ENCODE measurements at places on chromosomes 7 and 10.

GRCh38 chr7:48518092-48518491, 346.8 kb downstream of the ABCA13 start:
- DNase-seq, result no peak

- DNase-seq, result no peak
Observed at GRCh38 chr10:103648251-103648635, 154.7 kb downstream of the NEURL1 start.

GRCh38 chr7:70215491-70215890, 617.2 kb downstream of the AUTS2 start:
- DNase-seq, result no peak

DNA sequence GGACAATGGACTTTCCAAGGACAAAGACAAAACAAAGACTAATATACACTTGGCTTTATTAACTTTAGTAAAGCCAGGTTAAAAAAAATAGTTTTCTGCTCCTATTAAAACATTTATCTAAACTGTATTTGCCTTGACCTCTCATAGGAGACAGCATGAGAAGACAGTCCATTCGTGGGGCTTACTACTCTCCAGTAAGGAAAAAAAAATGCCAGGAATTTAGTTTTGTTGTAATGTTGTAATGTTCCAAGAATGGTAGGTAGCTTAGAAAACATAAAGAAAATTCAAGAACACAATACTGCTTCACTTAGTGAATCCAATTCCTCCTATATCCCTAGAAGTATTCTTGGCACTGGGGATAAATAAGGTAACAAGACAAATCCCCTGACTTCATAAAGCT, 81.7 kb downstream of the KMT2C start:
- DNase-seq, result no peak

- no peak for DNase-seq
Observed at GRCh38 chr10:128538671-128539070, 412.4 kb upstream of the MKI67 start.

GRCh38 chr10:77969114-77969513, 42.6 kb upstream of the DLG5 start:
- peak; percentile 81 for DNase-seq

GRCh38 chr10:122152544-122152943, 118.6 kb upstream of the BTBD16 start:
- peak; percentile 97 for DNase-seq

DNA sequence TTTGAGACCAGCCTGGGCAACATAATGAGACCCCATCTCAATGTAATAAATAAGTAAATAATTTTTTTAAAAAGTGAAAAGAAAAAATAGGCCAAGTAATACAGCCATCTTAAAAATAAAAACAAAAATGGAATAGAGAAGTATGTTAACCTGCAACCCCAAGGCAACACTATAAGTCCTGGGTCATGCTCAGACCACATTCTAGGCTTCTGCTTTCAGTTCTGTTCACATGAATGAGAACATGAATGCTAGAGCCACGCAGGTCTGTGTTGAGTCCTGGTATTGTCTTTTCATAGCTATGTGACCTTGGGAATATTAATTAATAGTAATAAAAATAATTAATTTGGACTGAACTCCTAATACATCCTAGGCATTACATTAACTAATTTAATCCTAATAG, 284.0 kb downstream of the AUTS2 start:
- no peak for DNase-seq

GRCh38 chr7:111771638-111772037, 209.3 kb upstream of the IMMP2L start:
- no peak for DNase-seq

DNA sequence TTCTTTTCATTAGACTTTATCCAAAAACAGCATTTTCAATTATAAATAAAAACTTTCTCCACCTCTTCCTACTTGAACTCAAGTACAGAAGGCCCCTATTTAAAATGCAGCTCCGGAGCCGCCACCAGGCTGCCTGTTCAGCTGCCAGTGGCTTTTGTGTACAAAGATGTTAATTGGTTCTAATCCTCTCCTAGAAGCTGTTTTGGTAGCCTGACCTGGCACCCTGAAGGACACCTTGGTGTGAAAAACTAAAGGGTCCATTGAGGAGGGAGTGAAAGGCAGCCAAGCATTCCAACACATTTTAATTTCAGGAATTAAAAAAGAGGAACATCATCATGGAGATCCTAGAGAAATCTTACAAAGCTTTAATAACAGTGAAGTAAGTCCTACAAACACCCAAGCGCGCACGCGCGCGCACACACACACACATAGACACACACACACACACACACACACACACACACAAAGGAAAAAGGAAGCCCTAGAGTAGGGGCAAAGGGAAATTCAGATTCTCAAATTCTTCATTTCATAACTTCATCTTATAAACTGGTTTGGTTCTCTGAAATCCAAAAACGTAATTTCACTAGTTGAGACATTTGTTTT, 41.4 kb downstream of the VAX1 start:
- no peak for DNase-seq

GRCh38 chr10:115972426-115972825, 300.6 kb downstream of the GFRA1 start:
- peak; percentile 34 for DNase-seq

DNA sequence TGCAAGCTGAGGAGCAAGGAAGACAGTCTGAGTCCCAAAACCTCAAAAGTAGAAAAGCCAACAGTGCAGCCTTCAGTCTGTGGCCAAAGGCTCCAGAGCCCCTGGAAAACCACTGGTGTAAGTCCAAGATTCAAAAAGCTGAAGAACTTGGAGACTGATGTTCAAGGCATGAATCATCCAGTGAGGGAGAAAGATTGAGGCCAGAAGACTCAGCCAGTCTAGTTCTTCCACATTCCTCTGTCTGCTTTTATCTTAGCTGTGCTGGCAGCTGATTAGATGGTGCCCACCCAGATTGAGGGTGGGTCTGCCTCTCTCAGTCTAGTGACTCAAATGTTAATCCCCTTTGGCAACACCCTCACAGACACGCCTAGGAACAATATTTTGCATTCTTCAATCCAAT, 20.1 kb upstream of the MDFIC start:
- DNase-seq, result no peak

- no peak for DNase-seq
Observed at GRCh38 chr7:139869886-139870285, 40.8 kb downstream of the TBXAS1 start.

- no peak for DNase-seq
Observed at GRCh38 chr10:50541317-50541716, 82.4 kb downstream of the SGMS1 start.

DNA sequence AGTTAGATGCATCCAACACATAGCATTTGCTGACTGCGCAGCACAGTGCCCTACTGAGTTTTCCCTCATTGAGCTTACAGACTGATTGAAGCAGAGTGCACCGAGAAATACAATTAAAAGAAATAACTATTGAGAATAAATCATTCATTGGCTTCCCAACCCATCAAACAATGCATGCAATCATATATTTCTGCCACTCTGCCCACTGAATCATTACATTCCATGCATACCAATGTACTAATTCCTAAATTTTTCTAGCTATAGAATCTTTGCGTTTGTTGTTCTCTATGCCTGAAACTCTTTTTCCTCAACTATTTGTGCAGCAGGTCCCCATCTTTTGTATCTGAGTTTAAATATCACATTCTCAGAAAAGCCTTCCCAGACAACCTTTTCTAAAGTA, 783.8 kb downstream of the SORCS1 start:
- DNase-seq, result no peak

DNA sequence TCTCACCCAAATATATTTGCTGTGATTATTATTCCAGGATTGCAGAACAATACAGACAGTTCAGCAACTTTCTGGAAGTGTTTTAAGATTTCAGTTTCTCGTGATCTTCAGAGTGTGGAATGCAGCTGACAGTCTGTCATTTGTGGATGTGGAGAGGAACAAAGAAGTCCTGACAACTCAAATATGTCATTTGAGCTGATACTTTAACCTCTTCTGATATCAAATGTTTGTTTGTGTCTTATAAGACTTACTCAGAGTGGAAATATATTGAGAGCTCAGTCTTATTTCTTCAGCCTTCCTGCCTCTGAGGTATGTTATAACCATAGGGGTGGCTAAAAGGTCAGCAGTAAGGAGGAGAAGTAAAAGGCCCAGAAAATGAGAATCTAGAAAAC, 96.4 kb downstream of the OSBPL3 start:
- no peak for DNase-seq

- DNase-seq, result no peak
Observed at GRCh38 chr7:44447874-44448425, 42.5 kb downstream of the NUDCD3 start.

DNA sequence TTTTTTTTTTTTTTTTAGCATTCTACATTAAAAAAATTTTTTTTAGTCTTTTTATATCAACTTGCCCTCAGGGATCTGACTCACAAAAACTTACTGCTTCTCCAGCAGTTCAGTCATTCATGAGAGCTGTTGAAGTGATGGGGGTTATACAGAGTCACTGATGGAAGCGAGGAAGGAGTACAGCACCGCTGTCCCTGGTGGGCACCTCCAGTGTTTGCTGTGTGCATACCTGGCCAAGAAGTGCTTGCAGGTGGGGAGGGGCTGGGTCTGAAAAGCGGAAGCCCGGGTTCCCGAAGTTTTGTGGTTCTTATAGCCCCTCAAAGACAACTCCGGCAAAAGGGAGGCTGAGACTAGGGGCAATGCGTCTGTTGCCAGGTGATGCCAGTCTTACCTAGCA, 46.2 kb downstream of the MINDY4 start:
- no peak for DNase-seq

DNA sequence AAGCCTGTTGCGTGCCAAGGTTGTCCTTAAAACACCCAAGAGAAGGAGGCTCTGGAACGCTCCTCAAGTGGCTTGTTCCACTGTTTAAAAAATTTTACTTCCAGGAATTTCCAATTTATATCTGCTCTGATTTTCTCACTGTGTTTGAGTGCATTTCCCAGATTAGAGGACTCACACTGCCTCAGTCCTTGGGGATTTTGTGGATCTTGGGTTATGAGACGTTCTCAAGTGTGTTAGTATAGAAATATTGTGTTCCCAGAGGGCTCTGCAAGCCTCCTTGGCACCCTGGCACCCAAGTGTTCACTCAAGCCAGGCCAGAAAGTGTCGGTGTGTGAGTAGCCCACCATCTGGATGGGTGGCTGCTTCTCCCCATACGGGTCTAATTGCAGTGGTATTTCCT, 192.2 kb downstream of the SNX10 start:
- no peak for DNase-seq

DNA sequence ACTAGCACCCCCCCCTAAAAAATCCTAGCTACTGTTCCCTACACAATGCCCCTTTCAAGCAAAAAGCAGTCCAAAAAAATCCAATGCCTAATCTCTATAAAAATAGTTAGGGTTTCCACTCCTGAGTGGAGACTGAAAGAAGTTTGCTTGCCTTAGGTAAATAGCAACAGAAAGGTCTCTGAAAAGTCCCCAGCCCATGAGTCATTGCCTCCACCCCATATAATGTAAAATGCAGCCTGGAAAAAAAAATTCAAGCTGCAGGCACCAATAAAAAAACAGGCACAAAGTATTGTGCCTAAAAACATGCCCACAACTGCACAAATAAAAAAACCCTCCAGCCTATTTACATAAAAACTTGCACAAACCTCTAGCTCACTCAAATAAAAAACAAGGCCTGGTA, 47.5 kb downstream of the ZNF680 start:
- DNase-seq, result no peak

- DNase-seq, result no peak
Observed at GRCh38 chr7:26549281-26549944, 257.8 kb downstream of the SNX10 start.

DNA sequence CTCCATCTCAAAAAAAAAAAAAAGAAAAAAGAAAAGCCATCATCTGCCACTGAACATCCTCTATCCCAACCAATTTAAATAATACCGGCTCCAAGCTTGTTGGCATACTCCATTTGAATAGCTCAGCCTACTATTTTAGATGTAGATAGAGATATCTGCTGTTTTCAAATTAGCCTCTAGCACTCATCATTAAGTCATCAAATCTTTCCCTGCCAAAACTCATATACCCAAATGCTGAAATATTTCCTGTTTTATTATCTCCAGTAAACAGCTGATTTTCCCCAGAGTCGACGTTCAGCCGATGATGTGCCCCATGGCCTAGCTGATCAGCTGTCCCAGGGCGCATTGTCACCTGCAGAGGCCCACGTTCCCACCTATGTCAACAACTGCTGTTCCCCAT, 34.5 kb upstream of the FRMD4A start:
- DNase-seq, result no peak

- no peak for DNase-seq
Observed at GRCh38 chr7:29043576-29043975, 85.4 kb upstream of the TRIL start.

DNA sequence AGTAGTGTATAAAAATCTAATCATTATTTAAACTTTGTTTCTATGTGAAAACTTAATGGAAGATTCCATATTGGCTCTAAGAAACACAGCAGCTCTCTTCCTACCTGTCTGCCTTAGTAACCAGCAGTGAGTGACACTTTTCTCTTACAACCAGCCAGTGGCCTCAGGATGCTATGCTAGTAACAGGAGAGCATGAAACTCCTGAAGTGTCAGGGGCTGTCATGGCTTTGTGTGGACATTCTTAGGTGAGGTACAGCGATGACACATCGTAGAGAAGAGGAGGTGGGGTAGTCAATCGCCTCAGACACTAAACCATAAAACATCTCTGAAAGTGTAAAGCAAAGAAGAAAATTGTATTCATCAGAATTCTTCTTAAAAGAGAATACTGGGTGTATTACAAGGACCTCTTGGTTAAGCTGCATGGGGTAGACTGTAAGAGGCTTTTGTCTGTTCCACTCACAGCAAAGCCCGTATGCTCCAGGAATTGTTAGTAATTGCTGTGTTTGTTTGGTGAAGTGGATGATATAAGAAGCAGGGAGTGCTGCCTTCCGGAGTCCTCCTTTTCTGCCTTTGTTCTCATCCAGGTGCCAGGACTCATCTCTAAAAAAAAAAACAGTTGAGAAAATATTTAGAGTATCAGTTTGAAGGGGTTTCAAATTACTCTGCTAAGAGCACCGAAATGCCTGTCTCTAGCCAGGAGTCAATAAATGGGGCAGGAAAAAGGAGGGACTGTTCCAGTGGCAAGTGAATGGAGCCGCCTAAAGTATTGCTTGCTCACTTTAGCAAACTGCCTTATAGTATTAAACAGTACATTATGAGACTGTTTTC, 518.8 kb downstream of the CNTNAP2 start:
- DNase-seq, result no peak

DNA sequence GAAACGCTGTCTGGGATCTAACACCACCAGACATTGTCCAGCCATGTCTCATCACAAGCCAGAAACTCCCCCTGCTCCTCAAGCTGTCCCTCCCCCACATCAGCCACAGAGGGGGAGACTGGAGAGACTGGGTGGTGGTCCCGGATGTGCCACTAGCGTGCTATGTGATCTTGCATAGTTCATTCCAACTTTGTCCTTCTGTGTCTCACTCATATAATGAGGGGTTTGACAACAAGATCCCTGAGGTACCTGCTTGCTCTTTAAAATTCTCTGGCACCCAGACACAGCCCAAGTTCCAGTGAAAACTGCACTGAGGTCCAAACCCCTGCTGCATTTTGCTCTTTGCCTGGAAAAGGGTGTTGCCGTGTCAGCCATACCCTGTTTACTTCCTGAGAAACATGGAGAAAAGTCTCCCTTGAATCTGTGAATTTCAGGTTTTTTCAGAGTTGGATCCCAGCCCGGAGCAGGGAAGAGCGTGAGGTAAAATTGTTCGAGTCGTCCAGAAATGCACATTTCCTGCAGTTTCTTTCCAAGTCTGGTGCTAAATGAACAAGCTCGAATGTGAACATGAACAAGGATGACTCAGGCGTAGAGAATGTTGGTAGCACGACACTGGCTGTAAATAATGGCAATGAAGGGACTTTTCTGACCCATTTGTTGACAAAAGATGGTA, 156.6 kb downstream of the CCDC3 start:
- DNase-seq, result peak; percentile 70

Data from sigmoid colon (tissue), 7 donors.